ENCODE measurements at places on chromosomes 11 and 22.

DNA sequence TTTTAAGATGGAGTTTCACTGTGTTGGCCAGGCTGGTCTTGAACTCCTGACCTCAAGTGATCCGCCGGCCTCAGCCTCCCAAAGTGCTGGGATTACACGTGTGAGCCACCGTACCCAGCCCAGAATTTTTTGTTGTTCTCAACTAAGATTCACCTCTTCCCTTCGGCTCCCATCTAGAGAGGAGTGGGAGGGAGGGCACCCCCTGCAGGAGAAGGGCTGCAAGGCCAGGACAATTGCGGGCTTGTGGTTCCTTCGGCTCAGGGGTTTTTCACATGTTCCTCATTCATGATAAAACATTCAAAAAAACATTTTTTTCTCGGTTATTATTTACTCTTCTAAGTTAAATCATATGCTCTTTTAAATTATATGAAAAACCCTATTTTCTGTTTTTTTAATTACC, 201.1 kb upstream of the LRRC4C start:
- DNase-seq, result no peak

DNA sequence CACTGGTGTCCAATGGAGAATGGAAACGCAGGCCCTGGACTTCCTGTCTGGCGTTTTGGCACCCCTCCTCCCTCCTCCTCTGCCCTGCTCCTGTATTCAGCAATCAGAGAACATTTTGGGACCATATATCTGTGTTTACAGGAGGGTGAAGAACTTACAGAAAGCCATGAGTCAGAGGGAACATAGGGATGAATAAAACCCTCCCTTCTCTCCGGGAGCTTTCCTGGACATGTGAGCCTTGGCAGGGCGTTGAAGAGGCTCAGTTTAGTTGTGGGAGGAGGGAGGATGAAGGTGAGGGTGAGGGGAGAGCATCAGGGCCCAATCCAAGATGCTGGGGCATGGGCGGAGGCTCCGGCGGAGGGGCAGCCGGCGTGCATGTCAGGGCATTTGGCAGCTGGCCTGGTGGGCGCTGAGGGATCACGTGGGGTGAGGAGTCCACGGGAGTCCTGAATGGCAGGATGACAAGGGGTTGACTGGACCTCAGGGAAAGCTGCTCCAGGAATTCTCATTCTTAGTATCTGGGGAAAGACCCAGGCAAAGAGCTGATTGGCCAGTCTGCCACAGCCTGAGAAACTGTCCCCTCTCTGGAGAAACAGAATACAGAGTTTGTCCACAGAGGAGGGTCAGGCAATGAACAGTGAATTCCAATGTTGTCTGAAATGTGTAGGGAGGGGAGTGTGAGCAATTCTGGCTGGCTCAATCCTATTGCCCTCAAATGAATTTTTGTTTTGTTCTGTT, 28.9 kb downstream of the MICAL2 start:
- peak; percentile 81 for DNase-seq

DNA sequence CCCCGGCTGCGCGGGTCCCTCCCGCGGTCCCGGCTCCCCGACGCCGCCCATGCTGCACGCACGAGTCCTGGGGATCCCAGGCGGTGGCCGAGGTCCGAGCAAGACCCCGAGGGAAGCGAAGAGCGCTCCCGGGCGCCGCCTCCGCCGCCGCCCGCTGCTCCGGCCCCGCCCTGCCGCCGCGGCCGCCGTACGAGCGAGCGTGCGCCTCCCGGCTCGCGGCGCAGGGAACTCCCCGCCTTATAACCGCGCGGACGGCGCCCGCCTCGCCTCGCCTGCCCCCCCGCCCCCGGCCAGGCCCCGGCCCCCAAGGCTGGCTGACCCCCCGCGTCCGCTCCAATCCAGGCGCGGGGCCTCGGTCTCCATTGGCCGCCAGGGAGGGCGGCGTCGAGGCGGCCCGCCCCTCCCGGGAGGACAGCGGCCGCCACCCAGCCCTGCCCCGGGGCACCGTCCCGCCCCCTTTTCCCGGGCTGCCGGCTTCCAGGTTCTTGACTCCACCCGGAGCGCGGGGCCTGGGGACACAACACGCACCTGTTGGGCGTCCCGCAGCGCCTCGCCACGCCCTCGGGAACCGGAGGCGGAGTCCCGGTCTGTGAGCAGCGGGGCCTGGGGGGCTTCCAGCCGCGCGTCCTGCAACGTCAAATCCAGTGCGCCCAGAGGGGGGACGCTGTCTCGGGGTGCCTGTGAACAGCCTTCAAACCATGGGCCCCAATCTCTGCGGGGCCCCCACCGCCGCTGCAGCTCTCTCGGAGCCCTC, at the start of gene FADS3:
TSS of gene FADS3 (minus strand) at position 215 of the 754 bp plus-strand sequence. CDS start at position 51, 164 bp downstream.
- peak; percentile 86 for DNase-seq

- DNase-seq, result peak; percentile 66
These were observed 8.9 kb downstream of the ALX4 start for GRCh38 chr11:44300844-44301563.

- DNase-seq, result no peak
These were observed 160.7 kb downstream of the SHANK2 start for GRCh38 chr11:71091506-71092265.

DNA sequence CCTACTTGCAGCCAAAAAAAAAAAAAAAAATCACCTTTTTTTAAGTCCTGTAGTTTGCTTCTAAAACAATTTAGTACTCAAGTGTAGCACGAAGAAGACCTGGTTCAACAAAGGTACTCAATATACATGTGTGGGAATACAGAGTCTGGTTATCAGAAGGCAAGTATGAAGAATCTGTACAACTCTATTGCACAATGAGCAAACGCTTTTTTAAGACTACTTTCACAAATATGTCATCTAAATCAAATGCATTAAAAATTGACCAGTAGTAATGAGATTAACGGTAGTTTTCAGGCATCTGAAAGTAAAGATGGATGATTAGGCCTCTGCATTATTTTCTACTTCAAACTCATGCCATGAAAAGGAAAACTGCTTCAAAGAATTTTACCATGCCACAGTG, 9.5 kb downstream of the CHORDC1 start:
- no peak for DNase-seq

GRCh38 chr11:65456418-65456817, 33.8 kb downstream of the NEAT1 start:
- DNase-seq, result no peak

DNA sequence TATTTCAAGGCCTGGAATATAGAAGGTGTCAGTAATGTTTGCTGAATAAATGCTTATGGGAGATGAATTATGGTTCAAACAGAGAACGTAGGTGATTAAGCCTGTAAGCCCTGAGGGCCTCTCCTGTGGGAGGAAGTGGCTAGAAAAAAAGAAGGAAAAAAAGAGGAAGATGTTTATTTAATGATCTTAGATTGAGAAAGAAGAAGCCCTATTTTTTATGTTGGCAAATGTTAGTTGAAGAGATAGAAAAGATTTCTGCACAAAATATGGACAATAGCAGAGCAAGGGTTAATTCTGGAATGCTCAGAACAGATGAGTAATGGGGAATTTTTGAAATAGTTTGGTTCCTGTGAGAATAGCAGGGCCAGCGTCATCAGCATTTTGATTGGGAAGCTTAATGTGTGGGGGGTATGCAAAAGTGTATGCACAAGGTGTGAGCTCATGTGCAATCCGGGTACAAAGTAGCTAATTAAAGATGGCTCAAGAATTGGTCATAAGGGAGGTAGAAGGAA, 95.7 kb downstream of the TEAD1 start:
- DNase-seq, result peak; percentile 94

DNA sequence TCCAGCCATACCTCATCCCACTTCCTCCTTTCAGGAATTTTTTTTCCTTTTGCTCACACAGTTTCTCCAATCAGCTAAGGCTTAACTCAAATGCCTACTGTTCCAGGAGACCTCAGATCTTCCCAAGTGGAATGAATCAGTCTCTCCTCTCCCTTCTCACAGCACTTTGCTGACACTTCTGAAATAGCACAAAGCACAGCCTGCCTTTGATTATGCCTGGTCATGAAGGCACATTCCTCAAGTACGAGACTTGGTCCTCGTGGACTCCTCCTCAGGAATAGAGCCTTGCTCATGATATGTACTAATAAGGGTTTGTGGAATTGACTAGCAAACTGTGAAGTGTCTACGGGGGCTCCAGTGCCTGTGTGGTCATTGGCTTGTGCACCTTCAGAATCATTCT, 176.7 kb upstream of the TENM4 start:
- peak; percentile 7 for DNase-seq

DNA sequence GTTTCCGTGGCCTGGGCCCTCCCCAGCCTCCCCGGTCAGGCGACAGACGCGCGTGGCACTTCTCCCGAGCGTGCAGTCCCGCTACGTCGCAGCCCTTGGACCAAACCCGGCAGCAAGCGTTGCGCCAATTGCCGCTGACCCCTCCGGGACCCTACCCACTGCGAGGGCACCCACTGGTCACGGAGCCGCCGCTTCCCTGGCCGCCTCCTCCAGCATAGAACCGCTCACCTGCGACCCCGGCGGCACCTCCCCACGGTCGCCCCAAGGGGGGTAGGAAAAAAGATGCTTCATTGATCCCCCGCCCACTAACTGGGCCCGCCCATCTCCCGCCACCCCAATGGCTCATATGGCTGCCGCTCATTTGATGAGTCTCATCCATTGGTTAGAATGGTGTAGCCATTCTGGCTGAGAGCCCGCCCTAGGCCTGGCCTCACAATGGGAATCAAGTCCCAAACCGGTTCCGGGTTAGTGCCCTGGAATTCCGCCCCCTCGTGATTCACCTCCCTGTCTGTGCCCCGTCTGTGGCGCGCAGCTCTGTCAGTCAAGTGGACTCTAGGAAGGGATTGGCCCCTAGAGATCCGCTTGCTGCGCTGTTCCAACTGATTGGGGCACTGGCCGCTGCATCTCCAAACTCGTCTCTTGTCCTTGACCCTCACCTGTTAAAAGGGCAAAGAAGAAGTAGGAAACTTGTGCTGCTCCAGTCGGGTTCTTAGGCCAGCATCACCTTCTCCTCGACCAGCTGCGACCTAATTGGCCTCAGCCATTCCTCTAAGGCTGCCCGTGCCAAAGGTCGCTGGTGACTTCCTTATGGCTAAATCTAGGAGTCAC, at the start of gene MSANTD4:
TSS of gene MSANTD4 (minus strand) at position 274 of the 828 bp plus-strand sequence. CDS start 11,323 bp downstream, outside the sequence.
- DNase-seq, result peak; percentile 99

GRCh38 chr11:46293641-46294103, 16.2 kb downstream of the CREB3L1 start:
- peak; percentile 98 for DNase-seq

GRCh38 chr11:10208131-10208575, 85.9 kb downstream of the SBF2 start:
- peak; percentile 51 for DNase-seq

- no peak for DNase-seq
These were observed 45.6 kb downstream of the LRRC4C start for GRCh38 chr11:41413843-41414242.

- DNase-seq, result peak; percentile 53
These were observed 7.1 kb upstream of the ATG16L2 start for GRCh38 chr11:72807021-72807693.

DNA sequence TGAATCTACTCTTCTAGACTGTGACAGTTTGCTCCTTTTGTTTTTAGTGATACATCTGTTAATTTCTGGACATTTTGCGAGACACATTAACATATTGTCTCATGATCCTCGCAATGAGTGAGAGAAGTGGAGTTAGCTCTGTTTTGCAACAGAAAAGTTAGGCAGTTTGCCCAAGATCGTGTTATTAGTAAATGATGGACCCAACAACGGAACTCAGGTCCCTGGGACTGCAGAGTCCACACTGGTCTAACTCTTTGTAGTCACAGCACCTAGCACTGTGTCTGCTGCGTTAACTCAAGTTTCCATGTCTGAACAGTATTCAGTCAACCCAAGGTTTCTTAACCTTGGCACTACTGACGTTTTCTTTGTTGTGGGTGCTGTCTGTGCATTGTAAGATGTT, 3.2 kb downstream of the DEPDC7 start:
- DNase-seq, result no peak

DNA sequence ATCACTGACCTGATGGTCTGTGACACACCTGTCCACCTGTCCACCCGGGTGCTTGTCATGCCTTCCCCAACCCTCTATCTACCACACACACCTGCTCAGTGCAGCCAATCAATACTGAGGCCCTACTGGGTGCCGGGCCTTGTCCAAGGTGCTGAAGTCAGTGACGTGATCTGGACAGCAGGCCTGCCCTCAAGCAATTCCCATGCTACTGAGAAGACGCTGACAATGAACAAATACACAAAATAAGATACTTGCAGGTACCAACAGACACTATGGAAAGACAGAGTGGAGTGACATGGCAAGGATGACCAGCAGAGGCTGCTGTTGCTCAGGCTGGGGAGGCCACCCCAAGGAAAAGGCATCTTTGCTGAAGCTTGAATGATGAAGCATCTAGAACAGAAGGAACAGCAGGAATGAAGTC, 21.2 kb downstream of the PLAAT3 start:
- DNase-seq, result peak; percentile 38

- DNase-seq, result no peak
These were observed 1.2 kb downstream of the CNIH2 start for GRCh38 chr11:66279092-66279734.

- peak; percentile 85 for DNase-seq
These were observed 658.0 kb downstream of the DLG2 start for GRCh38 chr11:84969103-84969502.

DNA sequence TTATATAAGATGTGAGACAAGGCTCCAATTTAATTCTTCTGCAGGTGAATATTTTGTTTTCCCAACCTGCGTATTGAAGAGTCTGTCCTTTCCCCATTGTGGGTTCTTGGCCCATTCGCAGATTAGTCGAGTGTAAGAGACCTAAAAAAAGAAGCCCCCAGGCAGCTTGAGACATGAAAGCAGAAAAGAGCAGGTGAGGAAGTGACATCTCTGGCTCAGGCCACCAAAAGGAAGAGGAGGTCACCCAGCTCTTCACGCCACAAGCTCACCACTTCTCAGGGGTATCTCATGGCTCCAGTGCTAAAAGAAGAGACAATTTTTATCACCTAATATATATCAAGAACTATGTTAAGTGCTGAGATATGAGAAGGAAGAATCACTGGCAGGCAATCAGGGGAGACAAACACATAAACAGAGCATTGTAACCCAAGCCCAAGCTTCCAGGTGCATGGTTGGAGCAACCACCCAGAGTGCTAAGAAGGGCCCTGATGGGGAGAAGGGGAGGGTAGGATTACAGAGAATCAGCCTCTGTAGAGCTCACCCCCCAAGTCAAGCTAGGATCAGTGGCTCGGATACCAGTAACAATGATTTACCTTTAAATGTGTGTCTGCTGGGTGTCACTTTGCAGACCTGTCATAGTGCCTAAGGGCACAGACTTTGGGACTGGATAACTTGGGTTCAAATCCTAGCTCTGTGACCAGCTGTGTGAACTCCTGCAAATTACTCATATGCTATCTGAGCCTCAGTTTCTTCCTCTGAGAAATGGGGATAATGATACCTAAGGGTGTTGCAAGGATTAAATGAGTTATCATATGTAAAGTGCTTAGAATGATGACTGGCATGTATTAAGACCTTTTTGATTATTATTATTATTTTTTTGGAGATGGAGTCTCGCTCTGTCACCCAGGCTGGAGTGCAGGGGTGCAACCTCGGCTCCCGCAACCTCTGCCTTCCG, 39.2 kb downstream of the MCHR1 start:
- DNase-seq, result no peak

- no peak for DNase-seq
These were observed 698 bp downstream of the SLC37A4 start for GRCh38 chr11:119030029-119030328.

DNA sequence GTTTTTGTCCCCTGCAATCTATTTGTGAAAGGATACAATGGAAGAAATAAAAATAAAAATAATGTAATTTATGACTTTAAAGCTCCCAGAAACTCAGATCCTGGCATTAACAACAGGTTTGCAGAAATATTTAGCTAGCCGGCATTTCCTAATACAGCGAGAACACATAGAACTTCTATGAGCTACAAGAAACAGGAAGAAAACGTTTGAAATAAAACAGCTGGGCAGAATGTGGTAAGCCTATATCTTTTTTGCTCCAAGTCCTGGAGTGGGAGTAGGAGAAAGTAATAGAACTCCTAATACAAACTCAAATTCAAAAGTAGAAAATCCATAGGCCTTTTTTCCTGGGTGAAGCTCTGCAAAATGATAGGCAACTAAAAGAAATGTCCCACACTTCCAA, 29.6 kb upstream of the FIBIN start:
- DNase-seq, result no peak
